ENCODE measurements at places on chromosomes 4 and X. TPM values are rescaled to one million over a fixed set of nuclear protein-coding genes. Genes with fewer than 3 reads are reported as not detected.

ZNF157 gene
- not detected for polyA plus RNA-seq

CXCL1 gene
- not detected for polyA plus RNA-seq

SPANXC gene
- not detected for polyA plus RNA-seq

SOX3 gene
- polyA plus RNA-seq, result not detected

SLC39A8 gene
- polyA plus RNA-seq, result 0.13 TPM

DGAT2L6 gene
- polyA plus RNA-seq, result not detected

CT55 gene
- polyA plus RNA-seq, result 0.08 TPM

TBC1D8B gene
- 4.0 TPM for polyA plus RNA-seq

PAGE4 gene
- 0.35 TPM for polyA plus RNA-seq

GLRA3 gene
- not detected for polyA plus RNA-seq

CCDC160 gene
- polyA plus RNA-seq, result not detected

DNA sequence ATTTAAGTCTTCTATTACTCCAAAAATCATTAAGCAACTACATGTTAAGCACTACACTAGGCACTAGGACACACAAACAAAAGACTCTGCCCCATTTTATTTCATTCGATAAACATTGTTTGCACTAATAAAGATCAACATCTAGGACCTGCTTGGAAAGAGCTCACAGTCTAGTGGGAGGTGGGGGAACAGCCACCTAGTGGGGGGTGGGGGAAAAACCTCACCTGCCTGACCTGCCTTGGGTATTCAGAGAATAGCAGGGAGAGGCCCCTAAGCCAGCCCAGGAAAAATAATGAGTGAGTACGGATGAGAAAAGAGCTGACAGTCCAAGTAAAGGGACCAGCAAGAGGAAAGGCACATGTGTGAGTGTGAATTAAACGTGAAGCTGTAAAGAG is 52.2 kb downstream of the PRDM5 start:
- peak; percentile 4 for DNase-seq

- DNase-seq, result no peak
Measured at GRCh38 chr4:182143822-182144625, 99.2 kb upstream of the TENM3 start.

DNA sequence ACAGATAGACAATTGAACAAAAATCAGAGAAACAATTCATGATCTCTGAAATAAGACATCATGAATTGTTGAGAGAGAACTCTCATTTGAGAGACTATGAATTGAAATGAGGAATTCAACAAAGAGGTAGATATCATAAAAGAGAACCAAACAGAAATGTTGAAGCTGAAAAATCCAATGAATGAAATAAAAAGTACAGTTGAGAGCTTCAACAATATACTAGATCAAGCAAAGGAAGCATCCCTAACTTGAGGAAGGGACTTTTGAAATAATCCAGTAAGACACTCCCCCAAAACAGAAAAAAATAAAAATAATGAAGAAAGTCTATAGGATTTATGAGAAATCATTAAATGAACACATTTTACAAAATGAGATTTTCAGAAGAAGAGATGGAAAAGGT is 310.0 kb upstream of the PCDH10 start:
- no peak for DNase-seq

DNA sequence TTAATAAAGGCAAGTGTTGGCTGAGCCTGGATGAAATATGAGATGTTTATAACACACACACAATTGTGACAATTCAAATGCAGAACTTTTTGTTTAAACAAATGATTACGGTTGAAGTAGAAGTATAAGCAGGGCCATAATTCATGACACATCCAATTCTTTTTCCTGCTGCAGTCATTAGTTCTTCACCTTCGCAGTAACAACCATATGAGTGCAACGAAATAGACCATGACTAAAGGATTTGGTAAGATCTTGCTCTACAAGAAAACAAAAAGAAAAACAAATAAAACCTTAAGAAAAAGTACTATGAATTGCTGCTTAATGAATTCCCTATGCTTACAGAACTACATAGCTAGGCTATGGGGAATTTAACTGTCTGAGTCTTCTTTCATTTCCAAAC is 13.9 kb upstream of the BMPR1B start:
- no peak for DNase-seq

GRCh38 chrX:30649859-30650258 is 3.4 kb upstream of the GK start:
- peak; percentile 94 for DNase-seq

DNA sequence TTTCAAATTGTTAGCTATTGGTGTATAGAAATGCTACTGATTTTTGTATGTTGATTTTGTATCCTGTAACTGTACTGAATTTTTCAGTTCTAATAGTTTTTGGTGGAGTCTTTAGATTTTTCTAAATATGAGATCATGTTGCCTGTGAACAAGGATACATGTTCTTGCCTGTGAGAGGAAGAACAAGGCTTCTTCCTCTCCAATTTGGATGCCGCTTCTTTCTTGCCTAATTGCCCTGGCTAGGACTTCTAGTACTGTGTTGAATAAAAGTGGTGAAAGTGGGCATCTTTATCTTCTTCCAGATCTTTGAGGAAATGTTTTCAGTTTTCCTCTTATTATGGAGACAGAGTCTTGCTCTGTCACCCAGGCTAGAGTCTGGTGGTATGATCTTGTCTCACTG is 16.2 kb upstream of the NAP1L5 start:
- no peak for DNase-seq

- DNase-seq, result no peak
Measured at GRCh38 chrX:78506248-78506647, 152.9 kb downstream of the RTL3 start.

DNA sequence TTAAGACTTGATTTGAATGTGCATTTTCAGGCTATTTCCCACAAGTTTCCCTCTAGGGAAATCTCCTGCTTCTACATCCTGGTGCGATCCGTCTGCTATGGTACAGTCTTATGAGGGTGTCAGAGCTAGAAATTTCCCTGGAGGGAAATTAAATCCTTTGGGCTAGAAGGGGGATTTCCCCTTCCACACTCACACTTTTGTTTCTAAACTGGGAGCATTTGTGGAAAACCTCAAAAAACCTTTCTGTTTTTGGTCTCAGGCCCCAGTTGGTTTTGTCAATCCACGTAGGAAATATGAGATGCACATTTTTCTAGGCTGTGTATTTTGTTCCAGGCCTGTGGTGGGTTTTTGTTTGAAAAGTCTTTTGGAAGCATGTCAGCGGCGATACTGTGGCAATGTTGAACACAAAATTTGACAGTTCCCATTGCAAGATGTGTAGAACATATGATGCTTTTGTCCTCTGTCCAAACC is 17.8 kb downstream of the HMGB3 start:
- DNase-seq, result no peak

- no peak for DNase-seq
Measured at GRCh38 chrX:13110433-13111324, 66.3 kb upstream of the FAM9C start.

DNA sequence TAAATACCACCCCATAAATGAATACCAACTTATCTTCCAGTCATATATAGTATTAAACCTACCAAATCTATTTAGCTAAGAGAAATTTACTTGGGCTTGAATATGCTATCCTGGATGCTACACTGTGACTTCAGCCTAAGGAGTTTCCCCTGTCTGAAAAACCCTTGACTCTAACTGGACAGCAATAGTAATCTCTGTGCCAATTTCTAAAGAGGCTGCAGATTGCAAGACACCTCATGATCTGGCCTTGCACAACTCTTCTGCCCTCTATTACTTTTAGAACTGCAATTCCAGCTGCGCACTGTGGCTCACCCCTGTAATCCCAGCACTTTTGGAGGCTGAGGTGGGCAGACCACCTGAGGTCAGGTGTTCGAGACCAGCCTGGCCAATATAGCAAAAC is 371.5 kb downstream of the KCNIP4 start:
- no peak for DNase-seq

DNA sequence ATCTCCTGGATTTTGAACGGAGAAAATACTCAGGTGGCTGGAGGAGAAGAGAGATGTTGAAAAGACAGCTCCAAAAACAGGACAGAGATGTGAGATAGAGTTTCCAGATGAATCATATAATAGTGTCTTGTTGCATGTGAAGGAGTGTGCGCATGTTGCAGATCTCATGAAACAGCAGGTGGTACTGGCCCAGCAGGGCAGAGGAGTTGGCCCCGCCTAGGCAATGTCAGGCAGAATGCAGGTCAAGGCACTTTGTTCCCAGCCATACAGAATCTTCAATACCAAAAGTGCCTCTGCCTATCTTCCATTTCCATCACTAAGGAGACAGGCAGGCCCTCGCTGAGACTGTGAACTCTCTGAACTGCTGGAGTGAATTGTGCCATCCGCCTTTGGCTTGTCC is 63.9 kb upstream of the FAT1 start:
- no peak for DNase-seq

DNA sequence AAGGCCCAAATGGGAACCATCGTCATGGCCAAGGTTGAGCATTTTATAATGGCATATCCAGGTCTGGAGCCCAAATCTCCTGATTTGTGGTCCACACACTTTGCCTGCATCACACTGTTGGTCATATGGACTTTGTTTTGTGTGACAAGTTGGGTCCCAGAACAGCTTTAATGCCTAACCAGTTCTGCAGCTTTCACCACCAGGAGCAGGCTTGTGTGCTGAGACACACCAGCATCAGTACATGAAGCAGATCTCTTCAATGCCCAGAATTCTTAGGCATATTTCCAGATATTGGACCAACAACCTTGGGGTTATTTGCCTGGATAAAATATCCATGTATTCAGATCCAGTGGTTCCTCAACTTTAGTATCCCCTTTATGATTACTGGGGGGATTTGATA is 371.3 kb downstream of the FBXW7 start:
- DNase-seq, result no peak

GRCh38 chr4:103567591-103567990 is 152.2 kb downstream of the TACR3 start:
- DNase-seq, result no peak

DNA sequence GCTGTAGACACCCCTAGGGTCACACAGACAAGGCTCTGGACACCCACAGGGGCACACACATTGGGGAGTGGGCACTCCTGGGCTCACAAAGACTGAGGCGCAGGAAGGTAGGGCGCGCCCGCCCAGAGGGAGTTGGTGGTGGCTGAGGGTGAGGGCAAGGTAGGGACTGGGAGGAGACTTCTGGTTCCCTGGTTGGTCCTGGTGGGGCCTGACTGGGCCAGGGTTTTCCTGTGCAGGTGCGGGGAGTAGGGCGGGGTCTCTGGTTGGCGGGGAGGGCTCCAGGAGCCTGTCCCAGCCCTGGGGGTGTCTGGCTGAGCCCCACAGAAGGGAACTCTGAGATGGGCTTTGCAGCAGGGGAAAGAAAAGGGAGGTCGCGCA is 6.7 kb upstream of the WAS start:
- no peak for DNase-seq

DNA sequence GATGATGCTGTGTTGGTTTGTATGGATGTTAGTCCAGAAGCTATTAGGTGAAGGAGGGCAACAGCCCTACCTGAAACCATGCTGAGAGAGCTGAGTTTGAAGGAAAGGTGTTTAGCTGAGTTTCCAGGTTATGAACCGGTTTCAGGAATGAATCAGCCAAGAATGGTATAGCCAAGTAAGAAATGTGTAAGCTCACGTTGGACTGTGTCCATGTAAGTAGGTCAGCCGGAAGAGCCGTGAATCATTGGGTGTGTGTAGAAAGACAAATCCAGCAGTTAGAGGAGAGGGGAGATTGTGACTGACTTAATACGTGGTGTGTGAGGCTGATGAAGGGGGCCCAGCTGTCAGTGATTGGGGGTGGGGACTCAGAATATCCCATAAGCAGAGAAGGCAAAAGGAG is 77.2 kb upstream of the SPIN4 start:
- no peak for DNase-seq

- DNase-seq, result no peak
Measured at GRCh38 chr4:6458528-6458927, 13.9 kb downstream of the PPP2R2C start.

GRCh38 chrX:20567108-20567507 is 300.4 kb upstream of the RPS6KA3 start:
- no peak for DNase-seq

- no peak for DNase-seq
Measured at GRCh38 chrX:16386126-16386525, 218.8 kb downstream of the MAGEB17 start.

DNA sequence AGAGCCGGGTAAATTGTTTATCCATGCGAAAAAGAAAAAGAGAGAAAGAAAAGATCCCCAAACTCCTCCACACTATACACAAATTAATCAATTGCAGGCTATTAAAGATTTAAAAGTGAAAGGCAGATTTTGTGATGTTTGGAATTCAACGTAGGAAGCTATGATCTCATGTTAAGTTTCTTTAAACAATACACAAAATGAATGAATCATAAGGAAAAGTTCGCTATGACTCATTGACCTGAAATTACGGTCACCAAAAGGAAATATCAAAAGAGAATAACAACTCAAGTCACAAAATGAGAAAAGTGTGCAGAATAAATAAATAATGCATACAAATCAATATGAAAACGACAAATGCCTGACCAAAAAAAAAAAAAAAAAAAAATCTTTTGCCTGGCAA is 28.6 kb downstream of the CLNK start:
- no peak for DNase-seq

DNA sequence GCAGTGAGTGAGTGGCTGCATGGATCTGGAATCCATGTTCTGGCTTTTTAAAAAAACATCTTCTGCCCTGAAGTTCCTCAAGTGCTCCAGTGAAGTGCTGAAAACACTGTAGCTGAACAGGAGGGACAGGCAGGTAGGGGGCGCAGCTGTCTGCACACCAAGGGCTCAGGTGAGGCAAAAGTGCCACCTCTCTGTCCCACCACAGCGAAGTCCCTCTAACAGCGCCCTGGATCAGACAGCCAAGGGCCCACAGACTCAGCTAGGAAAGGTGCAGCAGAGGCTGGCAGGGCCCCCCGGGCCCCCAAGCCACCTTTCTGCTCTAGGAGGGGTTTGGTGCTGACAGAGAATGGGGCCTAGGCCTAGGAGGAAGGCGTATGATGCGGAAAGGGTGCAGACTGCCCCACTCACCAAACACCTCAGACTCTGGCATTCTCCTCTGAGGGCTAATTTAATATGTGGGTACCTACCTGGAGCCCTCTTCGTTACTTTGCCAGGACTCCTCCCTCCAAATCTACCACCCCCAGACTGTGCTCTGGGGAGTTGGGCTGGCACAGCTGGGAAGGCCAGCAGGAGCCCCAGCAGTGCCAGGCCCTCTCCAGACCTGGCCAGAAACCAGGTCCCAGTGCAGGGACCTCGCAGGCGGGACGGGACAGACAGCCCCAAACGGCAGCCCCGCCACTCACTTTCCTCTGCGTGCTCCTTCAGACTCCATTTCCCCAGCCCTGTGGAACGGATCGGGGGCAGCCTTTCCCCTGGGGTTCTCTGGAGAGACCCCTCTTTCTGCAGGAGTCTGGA is 73.7 kb downstream of the ENPP6 start:
- no peak for DNase-seq

DNA sequence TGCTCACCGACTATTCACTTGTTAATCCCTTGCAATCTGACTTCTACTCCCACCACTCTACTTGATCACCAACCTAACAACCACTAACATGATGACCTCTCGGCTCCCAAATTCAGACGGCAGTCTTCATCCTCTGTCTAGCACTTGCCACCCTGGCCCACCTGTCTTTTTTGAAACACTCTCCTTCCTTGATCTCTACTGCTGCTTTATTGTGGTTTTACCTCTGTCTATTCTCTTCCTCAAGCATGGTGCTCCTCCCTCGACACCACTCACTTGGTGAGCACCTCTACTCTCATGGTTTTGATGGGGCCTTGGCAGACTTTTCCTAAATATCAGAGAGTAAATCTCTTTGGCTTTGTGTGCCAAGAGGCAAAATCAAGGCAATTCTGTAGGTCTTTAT is 21.7 kb upstream of the CXCR3 start:
- DNase-seq, result no peak
